HFFc6 (cell line): ENCODE measurements at places on chromosomes 3 and 15. TPM values are rescaled to one million over a fixed set of nuclear protein-coding genes. Genes with fewer than 3 reads are reported as not detected.

DNA sequence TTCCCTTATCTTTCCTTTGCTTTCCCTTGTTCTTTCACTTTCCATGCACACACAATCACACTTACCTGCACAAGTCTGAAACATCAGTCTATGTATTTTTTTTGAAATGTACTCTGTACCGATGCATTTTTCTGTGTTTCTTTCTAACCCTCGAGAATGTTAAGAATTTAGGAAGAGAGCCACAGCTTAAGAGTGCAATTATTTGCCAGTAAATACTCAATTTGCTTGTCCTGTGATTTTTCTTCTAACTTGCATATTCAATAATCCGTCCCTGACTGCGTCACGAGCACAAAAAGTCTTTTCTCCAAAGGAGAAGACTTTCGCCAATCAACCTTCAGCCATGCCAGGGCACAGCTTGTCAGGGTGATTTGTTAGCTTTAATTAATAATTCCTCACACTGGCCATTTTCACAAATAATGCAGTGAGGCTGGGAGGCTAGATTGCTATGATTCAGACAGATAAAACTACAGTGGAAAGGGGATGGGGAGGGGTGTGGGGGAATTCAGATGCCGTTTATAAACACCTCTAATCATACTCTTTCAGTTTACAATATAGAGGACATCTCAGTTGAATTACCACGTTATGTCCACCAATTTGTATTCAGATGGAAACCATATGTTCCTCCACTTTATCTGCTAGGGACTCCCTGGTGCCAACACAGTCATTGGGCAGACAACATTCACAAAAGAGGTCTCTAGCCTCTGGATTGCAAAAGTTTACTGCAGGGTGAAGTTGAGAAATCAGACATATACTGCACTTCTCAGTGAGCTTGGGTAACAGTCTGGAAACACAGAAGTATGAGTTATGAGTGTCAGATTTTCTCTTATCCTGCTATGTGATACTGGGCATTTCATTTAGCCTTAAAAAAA lies 388.0 kb downstream of the ZBTB20 start:
- peak; percentile 17 for DNase-seq
- H3K4me3 ChIP-seq, result peak overlapping the region; percentile 87
- no peaks in the 10 kb centered on the region for H3K27me3 ChIP-seq
- peak overlapping the region; percentile 53 for H3K27ac ChIP-seq
- peaks cover 38% of the 10 kb centered on the region for H3K4me1 ChIP-seq

The CASR gene
- not detected in 3 replicates for total RNA-seq

DNA sequence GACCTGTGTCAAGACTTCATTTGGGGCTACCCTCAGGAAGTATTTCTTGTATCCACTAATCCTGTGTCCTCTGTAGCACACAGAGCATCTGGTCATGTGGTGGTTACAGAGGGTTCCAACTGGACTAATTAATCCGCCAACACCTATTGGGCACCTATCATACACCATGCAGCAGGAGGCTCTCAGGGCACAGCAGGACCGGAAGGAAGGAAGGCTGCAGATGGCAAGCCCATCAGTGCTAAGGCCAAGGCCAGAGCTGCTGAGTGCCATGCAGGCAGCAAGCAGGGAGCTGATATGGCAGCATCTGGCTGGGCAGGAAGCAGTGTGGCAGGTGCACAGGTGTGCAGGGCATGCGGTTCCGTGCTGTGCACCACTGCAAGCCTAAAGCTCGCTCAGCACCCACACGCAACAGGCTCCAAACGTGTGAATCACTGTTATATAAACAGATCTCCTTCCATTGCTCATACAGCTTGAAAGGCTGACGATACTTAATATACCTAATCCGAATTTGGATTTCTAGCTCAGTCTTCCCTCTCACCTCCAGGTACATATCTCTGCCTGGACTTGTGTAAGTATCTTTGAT lies 64.4 kb upstream of the SNRPA1 start:
- H3K27me3 ChIP-seq, result peaks cover 22% of the 10 kb centered on the region
- H3K27ac ChIP-seq, result no peak overlapping the region
- DNase-seq, result no peak

GRCh38 chr3:21405671-21406667 lies 345.0 kb downstream of the ZNF385D start:
- H3K27me3 ChIP-seq, result no peaks in the 10 kb centered on the region
- H3K4me3 ChIP-seq, result no peak overlapping the region
- no peak for DNase-seq
- H3K4me1 ChIP-seq, result no peaks in the 10 kb centered on the region
- H3K36me3 ChIP-seq, result peaks cover 9% of the 10 kb centered on the region; the same call in 1 of the 2 replicates

- H3K36me3 ChIP-seq, result peaks cover 36% of the 10 kb centered on the region
- peak; percentile 84 for DNase-seq
- H3K27ac ChIP-seq, result peak overlapping the region; percentile 95
- peaks cover 21% of the 10 kb centered on the region for H3K4me1 ChIP-seq
- H3K27me3 ChIP-seq, result no peaks in the 10 kb centered on the region; the same call in 1 of the 2 replicates
- peak overlapping the region; percentile 78 for H3K4me3 ChIP-seq
These were observed 6.8 kb upstream of the LDHAL6B start for GRCh38 chr15:59199626-59200465.

DNA sequence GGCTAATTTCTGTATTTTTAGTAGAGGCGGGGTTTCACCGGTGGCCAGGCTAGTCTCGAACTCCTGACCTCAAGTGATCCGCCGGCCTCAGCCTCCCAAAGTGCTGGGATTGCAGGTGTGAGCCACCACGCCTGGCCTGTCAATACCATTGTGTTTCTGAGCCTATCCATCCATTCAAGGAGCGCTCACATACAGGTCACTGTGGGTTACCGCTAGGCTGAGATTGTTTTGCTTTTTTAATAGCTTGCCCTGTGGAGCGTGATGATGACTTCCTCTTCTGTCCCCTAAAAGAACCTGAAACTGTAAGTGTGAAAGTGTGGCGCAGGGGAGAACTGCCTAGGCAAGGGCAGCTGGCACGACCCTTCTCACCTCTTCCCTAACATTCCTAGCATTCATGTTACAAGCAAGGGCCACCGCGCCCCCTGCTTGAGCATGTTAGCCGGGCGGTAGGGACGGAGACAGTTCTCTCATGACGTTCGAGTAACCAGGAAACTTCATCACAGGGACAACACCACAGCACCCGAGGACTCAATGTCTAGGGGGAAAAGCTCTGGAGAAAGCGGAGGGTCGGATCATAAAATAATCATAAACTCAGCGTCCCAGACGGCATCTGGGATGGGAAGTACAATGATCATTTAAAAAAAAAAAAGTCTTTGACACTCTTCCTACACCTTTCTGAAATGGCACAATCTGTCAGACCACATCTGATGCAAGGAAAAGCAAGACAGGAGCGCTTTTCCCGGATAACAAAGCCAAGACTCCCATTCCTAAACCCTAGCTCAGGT lies 790 bp downstream of the LAMP3 start:
- no peak overlapping the region for H3K27ac ChIP-seq
- H3K4me3 ChIP-seq, result peak overlapping the region; percentile 66
- no peak for DNase-seq
- peaks cover 35% of the 10 kb centered on the region for H3K27me3 ChIP-seq

GRCh38 chr3:29168081-29168480 lies 112.8 kb upstream of the RBMS3 start:
- no peak overlapping the region for H3K27ac ChIP-seq
- H3K4me1 ChIP-seq, result peaks cover 37% of the 10 kb centered on the region
- DNase-seq, result no peak
- no peak overlapping the region for H3K4me3 ChIP-seq
- no peaks in the 10 kb centered on the region for H3K36me3 ChIP-seq

GRCh38 chr15:91065505-91065904 lies 34.6 kb upstream of the SV2B start:
- peaks cover 5% of the 10 kb centered on the region for H3K27me3 ChIP-seq
- no peak overlapping the region for H3K27ac ChIP-seq

The PTH1R gene
- total RNA-seq, result 0.09 to 0.74 TPM (median 0.21 TPM) in 3 replicates

The ISLR2 gene
- not detected in 3 replicates for total RNA-seq

DNA sequence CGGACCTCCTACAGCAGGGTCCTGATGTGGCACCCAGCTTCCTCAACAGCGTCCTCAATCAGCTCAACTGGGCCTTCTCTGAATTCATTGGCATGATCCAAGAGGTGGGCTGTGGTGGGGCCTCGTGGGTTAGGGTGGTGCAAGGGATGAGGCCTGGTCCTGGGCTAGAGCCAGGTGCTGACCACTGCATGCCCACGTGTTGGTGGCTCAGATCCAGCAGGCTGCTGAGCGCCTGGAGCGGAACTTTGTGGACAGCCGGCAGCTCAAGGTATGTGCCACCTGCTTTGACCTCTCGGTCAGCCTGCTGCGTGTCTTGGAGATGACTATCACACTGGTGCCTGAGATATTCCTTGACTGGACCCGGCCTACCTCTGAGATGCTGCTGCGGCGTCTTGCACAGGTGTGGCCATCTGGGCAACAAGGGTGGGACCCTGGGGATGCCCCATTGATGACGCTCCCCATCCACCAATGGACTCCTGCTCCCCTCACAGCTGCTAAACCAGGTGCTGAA lies 3.8 kb downstream of the AMIGO3 start:
- H3K27ac ChIP-seq, result no peak overlapping the region
- peaks cover 12% of the 10 kb centered on the region for H3K27me3 ChIP-seq
- peaks cover 17% of the 10 kb centered on the region for H3K4me1 ChIP-seq
- DNase-seq, result no peak
- H3K36me3 ChIP-seq, result peaks cover 18% of the 10 kb centered on the region

The NR2E3 gene
- not detected in 2 replicates for total RNA-seq

The IQCF5 gene
- not detected in 3 replicates for total RNA-seq

DNA sequence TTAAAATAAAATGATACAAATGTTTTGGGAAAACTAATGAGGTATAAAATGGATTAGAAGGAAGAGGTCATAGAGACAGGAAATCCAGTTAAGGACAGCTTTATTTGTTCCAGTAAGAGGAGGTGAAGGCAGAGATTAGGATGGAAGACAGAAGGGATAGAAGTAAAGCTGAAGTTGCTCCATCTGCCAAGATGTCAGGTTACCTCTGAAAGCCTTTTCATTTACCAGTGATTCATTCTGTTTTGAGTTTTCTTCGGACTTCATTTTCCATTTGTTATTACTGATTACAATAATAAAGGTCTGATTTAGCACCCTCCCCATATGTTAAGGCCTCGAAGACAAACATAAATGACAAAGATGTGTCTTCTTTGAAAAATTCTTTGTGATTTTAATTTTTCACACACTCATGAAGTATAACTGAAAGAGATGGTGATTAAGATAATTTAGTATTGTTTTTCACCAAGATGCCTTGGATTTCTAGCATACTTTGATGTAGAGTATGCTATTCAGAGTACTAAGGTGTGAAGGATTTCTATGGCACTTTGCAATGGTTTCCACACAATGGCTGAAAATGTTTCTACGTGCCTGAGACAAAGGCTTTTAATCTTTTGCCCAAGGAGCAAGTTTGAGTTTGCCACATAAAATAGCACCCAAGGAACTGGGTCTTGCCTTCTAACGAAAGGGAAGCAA lies 75.4 kb upstream of the PLAAT1 start:
- no peak overlapping the region for H3K27ac ChIP-seq
- no peak overlapping the region for H3K4me3 ChIP-seq
- no peak for DNase-seq
- H3K4me1 ChIP-seq, result no peaks in the 10 kb centered on the region
- no peaks in the 10 kb centered on the region for H3K27me3 ChIP-seq
- H3K36me3 ChIP-seq, result no peaks in the 10 kb centered on the region
